ENCODE measurements at places on chromosomes 6 and 20. TPM values are rescaled to one million over a fixed set of nuclear protein-coding genes. Genes with fewer than 3 reads are reported as not detected.

PTCHD4 gene
- total RNA-seq = 0.88 TPM

DST gene
- total RNA-seq = 189 TPM

RGS17 gene
- total RNA-seq = 2.4 TPM

LPA gene
- not detected for total RNA-seq

ORC3 gene
- total RNA-seq = 22.4 TPM

TJAP1 gene
- total RNA-seq = 16.5 TPM

PPP1R18 gene
- total RNA-seq = 40.3 TPM

WFDC13 gene
- total RNA-seq = not detected

PKHD1 gene
- 0.19 TPM for total RNA-seq

CNKSR3 gene
- 2.4 TPM for total RNA-seq

ZNF831 gene
- total RNA-seq = 0.65 TPM

SLC17A2 gene
- total RNA-seq = not detected

OPRM1 gene
- not detected for total RNA-seq

C20orf96 gene
- total RNA-seq = 2.6 TPM

RIPOR2 gene
- total RNA-seq = 7.9 TPM

LIN28B gene
- not detected for total RNA-seq

SLC35F1 gene
- total RNA-seq = 0.17 TPM

FAM217A gene
- total RNA-seq = not detected

SIRPA gene
- 52.5 TPM for total RNA-seq

C20orf173 gene
- not detected for total RNA-seq

TRIM10 gene
- not detected for total RNA-seq

MTFR2 gene
- total RNA-seq = 5.1 TPM

ZNF334 gene
- 11.1 TPM for total RNA-seq

STK38 gene
- total RNA-seq = 51.0 TPM

QRSL1 gene
- 8.9 TPM for total RNA-seq

PDYN gene
- not detected for total RNA-seq

HLA-DOA gene
- 7.6 TPM for total RNA-seq

LST1 gene
- 10.4 TPM for total RNA-seq

SOX4 gene
- total RNA-seq = 13.9 TPM

MATN4 gene
- total RNA-seq = 0.44 TPM

ISM1 gene
- total RNA-seq = 16.0 TPM

TRAPPC3L gene
- total RNA-seq = not detected

ARMH2 gene
- total RNA-seq = not detected

DPPA5 gene
- not detected for total RNA-seq

ANKRD66 gene
- total RNA-seq = not detected

ETV7 gene
- 0.51 TPM for total RNA-seq

JPH2 gene
- 4.1 TPM for total RNA-seq

VPS16 gene
- total RNA-seq = 27.9 TPM

NEURL2 gene
- total RNA-seq = 15.1 TPM

GINS1 gene
- 0.57 TPM for total RNA-seq

GPR6 gene
- not detected for total RNA-seq

CHD6 gene
- 43.7 TPM for total RNA-seq

KCNQ5 gene
- total RNA-seq = not detected

C20orf204 gene
- total RNA-seq = 0.17 TPM

POU3F2 gene
- not detected for total RNA-seq

DEFB127 gene
- total RNA-seq = not detected

RSPO3 gene
- 10.2 TPM for total RNA-seq

FOXC1 gene
- total RNA-seq = 11.3 TPM

C6orf141 gene
- total RNA-seq = 7.3 TPM

SEL1L2 gene
- total RNA-seq = not detected

POU5F1 gene
- not detected for total RNA-seq

TP53TG5 gene
- not detected for total RNA-seq

KIAA0408 gene
- 85.9 TPM for total RNA-seq

RAMACL gene
- total RNA-seq = 11.2 TPM

SSTR4 gene
- not detected for total RNA-seq

MTHFD1L gene
- 3.3 TPM for total RNA-seq

OR12D3 gene
- not detected for total RNA-seq
